ENCODE measurements at places on chromosomes 7 and 10.

- DNase-seq: no peak
These were observed 18.8 kb downstream of the IFIT3 start for GRCh38 chr10:89346405-89347254.

GRCh38 chr7:42694894-42695507 lies 216.9 kb downstream of the C7orf25 start:
- no peak for DNase-seq

DNA sequence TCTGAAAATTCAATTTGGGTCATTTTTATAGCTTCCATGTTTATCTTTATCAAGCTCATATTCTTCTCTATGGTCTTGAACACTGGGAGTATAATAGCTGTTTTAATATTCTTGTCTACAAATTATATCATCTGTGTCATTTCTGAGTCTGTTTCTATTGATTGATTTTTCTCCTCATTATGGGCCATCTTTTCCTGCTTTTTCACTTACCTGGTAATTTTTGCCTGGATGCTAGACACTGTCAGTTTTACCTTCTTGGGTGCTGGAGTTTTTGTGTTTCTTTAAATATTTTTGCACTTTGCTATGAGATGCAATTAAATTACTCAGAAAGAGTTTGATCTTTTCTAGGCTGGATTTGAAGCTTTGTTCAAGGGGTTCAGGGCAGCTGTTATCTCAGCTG lies 26.8 kb upstream of the KDM7A start:
- DNase-seq: no peak

DNA sequence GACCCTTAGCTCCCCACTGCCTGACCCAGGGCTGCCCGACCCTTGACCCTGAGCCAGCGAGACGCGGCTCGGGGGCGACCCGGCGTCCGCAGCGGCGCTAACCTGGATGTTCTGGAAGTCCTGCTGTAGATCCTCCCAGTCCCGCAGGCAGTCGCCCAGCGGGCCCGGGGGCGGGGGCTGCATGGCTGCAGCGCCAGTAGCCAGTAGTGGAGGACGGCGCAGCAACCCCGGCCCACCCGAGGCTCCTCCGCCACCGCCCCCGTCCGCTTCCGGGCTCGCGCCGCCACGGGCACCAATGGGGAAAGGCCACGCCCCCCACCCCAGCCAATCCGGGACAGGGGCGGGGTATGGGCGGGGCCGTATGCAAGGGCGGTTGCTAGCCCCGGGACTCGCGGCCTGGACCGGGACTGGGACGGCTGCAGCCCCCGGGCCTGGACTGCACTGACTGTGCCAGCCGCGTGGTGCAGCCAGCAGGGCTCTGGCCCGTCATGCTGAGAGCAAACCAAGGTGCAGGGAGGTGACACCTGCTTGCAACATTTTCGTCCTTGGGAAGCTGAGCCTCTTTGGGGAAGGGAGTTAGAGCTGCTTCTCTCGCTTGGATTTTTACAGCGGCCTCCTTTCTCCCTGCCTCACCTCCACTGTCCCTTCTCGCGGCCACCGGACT lies at the start of gene TMEM120A:
TSS of gene TMEM120A (minus strand) at position 208 of the 664 bp plus-strand sequence. CDS start at position 183, 25 bp downstream.
- peak; percentile 90 for DNase-seq

DNA sequence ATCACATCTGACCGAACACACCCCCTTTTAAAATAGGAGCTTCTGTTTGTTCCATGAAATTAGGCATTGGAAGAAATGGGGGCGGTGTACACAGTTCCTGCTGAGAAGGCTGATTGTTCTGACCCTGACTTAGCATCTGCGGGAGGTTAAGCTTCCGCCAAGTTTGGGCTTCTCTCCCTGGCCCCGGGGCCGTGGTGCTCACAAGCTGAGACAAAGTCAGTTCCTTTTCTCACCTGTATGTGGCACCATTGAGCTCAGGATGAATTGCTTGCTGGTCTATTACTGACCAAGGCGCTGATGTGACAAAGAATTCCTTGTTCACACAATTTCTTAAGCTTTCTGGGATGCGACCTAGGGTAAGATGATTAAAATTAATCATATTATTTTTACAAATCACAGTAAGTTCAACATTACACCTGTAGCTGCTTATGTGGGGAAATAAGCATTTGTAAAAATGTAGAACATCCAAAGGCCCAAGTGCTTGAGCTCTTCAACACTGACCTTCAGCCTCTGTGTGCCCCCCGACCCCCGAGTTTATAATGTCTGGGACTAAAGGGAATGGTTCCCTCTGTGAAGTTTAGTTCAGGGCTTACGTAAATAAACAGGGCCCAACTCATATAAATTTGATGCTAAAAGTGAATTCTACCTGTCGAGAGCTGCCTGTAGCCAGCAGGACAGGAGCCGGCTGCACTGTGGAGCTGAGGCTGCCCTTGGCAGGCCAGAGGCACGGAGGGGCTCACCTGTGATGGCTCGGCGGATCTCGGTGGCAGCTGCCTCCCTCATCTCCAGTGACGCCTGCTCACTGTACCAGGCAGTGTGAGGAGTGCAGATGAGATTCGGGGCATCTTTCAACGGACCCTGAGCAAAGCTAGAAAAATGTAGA lies 50.8 kb downstream of the ZRANB1 start:
- no peak for DNase-seq

DNA sequence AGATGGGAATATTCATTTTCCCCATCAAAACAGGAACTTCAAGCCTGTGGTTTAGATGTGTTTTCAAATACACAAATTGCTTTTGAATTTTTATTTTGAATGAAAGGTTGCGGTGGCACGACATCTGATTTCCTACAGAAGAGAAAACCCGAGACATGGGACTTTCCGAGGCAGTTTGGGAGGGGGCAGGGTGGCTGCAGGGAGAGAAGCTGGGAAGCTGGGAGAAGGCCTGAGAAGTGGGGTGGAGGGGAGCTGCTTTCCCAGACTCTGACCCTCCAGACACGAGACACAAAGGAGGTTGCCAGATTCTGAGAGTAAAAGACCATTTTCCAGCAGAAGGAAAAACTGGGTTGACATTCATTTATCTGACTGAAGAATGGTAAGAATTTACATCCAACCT lies 19.6 kb downstream of the TMEM176A start:
- DNase-seq: no peak

DNA sequence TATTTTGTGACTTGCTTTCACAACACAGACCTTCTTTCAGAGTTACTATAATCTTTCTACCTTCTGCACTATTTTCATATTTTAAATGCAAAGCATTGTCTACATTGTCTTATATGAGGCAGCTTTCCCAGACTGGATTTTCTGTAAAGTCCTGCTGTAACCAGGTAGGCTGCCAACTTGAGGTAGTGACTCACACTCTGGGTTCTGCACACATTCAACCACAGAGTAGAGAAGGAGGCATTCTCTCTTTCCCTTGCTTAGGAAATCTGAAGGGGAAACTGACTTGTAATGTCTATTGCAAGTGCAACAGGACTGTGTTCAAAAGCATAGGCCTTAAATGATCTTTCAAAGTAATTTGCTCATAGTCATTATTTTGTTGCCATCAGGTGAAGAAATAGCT lies 461.4 kb downstream of the GRM8 start:
- DNase-seq: no peak

DNA sequence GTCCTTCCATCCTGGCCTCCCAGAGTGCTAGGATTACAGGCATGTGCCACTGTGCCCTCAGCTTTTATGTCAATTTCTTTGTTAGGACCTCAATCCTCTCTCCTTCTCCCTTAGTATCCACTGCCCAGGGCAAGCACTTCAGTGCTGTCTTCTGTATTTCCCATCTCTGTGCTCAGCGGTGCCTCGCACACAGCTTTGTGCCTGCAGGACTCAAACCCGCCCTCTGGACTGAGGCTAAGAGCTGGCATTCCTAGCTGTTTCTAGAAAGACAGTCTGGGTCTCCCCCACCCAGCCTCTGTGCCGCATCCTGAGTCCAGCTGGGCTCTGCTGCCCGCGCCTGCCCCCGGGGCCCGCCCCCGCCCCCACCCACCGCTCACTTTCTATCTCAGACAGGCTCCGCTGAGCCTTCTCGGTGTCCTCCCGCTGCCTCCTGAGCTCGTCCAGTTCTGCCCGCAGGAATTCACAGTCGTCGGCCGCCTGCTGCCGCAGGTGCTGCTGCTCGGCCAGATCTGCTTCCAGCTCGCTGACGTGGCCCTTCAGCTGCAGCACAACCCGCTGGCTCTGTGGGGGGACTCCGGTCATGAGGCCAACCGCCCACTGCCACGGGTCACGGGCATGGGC lies 67.3 kb downstream of the SPDYE5 start:
- no peak for DNase-seq

All from effector memory CD4-positive, alpha-beta T cell (primary cell).